ENCODE measurements at places on chromosomes 16 and 17.

GRCh38 chr17:40931311-40931710 is 6.1 kb downstream of the KRT23 start:
- DNase-seq: no peak

DNA sequence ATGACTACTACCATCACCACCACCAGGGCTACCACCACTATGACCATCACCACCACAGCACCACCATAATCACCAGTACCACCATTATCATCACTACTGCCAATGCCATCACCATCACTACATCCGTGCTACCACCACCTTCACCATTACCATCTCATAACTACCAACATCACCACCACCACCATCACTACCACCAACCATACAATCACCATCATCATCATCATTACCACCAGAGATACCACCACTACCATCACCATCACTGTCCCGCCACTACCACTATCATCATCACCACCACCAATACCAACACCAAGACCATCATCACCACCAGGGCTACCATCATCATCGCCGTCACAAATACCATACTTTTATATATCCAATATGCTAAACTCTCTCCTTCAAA is 369.6 kb upstream of the DYNLRB2 start:
- no peak for DNase-seq

GRCh38 chr16:79628501-79628975 is 28.0 kb upstream of the MAF start:
- no peak for DNase-seq

DNA sequence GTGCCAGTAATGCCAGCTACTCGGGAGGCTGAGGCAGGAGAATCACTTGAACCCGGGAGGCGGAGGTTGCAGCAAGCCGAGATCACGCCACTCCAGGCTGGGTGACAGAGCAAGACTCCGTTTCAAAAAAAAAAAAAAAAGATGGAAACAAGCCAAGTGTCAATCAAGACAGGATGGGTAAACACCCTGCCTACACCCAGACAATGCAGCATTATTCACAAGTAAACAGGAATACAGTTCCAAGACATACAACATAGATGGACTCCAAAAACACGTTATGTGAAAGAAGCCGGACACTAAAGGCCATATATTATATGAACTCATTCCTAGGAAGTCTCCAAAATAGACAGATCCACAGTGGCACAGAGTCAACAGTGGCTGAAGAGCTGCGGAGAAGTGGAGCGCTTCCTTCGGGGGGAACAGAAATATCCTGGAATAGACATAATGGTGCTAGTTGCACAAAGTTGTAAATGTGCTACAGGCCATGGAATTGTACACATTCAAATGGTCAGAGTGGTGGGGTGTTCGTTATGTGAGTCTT is 33.9 kb downstream of the ANKRD11 start:
- DNase-seq: no peak

DNA sequence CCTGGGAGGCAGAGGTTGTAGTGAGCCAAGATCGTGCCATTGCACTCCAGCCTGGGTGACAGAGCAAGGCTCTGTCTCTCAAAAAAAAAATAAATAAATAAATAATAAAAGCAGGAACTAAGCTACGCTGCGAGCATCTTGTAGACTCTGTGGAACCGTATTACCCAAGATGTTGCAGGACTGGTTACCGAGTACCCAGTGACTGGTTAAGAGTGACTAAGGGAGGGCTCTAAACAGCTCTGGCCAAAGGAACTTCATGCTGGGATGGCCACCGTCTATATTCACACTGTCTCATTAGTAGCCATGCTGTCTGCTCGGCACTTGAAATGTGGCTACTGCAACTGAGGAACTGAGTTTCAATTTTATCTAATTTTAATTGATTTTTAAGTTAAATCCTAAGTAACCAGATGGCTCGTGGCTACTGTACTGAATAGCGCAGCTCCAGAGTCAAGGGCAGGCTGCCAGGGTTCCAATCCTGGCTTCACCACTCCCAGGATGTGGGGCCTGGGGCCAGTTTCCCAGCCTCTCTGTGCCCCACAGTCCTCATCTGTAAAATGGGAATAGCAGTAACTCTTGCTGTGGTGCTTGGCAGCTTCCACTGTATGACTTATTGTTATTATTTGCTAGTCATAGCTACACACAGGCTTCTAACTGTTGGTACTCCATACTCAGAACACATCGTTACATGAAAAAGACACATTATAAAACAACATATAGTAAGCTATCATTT is 3.0 kb downstream of the NTAN1 start:
- DNase-seq: no peak

DNA sequence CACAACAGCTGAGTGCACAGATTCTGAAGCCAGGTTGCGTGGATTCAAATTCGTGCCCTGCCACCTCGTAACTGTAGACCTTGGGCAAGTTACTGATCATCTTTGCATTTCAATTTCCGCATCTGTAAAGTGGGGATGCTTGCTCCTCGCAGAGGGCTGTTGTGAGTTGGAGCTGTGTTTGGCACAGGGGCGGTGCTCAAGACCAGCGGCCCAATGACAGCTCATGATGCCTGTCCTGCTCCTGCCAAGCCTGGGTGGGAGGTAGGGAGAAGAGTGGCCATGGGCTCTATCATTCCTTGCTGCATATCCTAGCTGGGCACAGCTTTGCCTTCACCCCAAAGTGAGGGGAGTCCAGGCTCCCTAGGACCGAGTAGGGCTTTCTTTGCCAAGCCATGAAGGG is 12.6 kb downstream of the NXPH3 start:
- DNase-seq: no peak

- DNase-seq: no peak
Observed at GRCh38 chr17:73711916-73712315, 67.7 kb upstream of the SDK2 start.

GRCh38 chr17:76540381-76541300 is 797 bp downstream of the PRCD start:
- DNase-seq: peak; percentile 83

GRCh38 chr17:78828470-78829185 is 12.0 kb downstream of the USP36 start:
- DNase-seq: no peak

DNA sequence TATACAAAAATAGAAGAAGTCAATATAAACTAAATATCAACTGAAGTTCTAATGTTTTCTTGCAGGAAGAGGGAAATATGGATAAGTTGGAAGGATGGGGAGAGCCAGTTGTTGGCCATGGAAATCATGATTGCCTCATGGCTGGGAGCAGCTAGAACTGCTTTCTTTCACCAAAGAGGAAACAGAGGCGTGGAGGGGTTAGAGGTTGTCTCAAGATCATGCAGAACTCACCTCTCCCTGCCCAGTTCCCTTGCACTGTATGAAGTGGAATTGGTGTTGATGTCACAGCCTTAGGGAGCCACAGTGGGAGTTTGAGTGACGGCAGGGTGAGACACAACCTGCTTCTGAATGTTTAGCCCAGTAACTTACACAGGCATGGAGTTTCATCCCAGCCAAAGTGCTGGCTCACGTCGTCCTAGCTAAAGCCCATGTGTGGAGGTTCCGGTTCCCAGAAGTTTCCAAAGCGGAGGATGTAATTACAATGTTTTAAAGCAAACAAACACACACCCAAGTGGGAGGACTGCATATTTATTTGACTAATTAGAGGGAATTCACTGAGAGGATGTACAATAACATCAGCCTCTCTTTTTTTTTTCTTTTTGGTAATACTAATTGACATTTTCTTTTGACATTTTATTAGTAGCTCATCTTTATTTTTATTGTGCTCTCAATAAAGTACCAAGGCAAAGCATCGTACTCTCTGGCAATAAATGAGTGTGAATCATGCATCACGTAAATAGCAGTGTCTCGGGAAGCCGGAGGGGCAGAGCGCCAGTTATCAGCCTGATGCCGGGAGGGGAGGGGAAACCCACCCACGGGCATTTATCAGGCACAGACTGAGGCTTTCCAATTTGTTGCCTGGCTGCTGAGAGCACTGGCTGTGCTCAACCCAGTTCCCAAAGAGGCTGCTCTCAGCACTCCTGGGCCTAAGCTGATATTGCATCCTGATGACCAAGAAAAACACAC is 118.7 kb upstream of the CDH5 start:
- DNase-seq: peak; percentile 40

- DNase-seq: no peak
Observed at GRCh38 chr16:53358884-53359283, 75.4 kb upstream of the RBL2 start.

DNA sequence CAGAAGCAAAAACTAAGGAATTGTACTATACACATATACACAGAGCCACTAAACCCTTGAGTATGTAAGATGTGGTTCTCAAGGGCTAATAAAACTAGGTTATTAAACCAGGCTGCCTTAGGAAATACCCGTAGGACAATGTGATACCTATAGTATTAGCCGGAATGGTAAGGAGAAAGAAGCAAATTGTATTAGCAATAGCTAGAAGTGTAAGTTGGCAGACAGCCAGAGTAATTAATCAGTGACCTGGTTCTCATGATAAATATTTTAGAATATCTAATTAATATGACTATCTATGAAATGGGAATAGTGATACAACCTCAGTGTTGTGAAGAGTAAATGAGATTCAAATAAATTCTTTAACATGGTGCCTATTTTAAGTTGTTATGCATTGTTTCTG is 18.6 kb downstream of the GDPD1 start:
- no peak for DNase-seq

DNA sequence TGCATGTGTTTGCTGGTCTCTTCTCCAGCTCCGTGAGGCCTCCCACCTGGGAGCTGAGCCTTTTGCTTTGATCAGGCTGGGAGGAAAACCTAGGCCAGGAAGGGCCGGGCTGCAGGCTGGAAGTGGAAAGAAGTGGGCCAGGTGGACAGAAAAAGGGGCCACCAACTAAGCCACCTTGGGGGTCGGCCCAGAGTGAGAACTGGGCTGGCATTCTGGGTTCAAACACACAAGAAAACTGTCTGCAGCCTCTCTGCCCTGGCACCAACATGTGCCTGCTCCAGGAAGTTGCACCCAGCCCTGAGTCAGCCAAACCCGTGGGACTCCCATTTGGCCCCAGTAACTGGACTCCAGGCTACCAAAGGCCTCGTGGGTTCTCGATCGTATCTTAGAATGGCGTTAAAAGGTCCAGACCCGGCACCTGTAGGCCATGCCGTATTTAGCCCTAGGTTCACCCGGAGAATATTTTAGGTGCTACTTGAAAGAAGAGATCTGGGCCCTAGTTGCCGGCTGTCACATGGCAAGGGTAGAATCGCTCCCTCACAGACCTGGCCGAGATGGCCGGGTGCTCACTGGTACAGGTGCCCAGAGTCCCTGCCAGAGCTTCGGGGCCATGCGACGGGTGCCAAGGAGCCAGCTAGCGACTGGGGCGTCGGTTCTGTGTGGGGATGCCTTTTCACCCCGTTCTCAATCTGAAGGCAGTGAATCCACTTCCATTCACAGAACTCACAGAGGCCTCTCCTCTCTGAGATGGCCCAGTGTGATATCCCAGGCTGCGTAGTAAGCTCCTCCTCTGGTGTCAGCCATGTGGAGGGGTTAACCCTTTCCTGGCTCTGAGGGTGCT is 236.6 kb downstream of the MRTFB start:
- no peak for DNase-seq

DNA sequence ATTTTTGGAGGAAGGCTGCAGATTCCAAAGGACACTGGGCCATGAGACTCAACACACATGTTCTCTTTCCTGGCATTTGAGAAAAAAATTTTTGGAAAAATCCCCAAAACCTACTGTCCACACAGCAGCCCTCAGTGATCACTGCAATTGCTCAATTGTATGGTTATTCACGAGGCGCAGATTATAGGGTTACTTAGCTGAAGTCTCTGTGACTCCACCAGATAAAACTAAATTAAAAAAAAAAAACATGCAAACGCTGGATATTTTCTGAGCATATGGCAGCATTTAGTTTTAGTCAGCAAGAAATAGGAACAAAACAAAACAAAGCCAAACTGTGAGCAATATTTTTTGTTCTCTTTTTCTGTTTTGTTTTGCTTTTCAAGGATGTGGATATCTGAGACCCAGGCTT is 83.8 kb upstream of the FAM20A start:
- DNase-seq: no peak

DNA sequence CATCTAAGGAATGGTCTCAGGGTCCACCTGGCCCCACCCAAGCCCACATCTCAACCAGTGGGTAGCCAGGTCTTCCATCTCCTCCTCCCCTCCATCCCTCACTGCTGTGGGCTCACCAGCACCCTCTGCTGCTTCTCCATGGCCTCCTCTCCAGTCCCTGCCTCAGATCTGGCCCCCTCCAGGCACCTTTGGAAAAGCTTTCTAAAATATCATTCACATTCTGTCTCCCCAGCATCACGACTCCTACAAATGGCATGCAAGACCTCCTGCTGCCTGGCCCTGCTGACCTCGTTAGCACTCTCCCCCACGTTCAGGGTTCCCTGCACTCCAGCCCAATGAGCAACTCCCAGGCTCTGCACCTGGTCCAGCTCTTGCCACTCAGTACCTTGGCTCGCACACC is 13.7 kb downstream of the GLP2R start:
- DNase-seq: no peak

GRCh38 chr17:41667280-41668041 is 21.2 kb upstream of the EIF1 start:
- DNase-seq: no peak

- DNase-seq: no peak
Observed at GRCh38 chr17:76757256-76757655, 19.3 kb downstream of the MFSD11 start.

GRCh38 chr17:40819528-40820125 is 2.8 kb downstream of the KRT10 start:
- DNase-seq: no peak

DNA sequence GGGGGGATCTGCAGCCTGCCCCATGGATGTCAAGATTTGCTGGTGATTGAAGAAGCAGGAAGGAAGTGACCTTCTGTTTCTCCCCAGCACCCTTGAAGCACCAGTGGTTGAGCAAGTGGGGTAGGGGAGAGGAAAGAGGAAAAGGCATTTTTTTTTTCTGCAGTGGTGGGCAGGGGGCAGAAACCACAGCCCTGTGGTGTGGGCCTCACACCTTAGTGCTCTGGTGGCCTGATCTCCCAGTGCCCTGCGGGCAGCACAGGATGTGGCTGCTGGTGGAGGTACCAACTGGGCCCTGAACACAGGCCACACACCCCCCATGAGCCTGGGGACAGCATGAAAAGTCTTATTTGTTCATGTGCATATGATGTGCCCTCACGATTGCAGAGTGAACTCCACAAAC is 7.1 kb downstream of the ITGAD start:
- no peak for DNase-seq

DNA sequence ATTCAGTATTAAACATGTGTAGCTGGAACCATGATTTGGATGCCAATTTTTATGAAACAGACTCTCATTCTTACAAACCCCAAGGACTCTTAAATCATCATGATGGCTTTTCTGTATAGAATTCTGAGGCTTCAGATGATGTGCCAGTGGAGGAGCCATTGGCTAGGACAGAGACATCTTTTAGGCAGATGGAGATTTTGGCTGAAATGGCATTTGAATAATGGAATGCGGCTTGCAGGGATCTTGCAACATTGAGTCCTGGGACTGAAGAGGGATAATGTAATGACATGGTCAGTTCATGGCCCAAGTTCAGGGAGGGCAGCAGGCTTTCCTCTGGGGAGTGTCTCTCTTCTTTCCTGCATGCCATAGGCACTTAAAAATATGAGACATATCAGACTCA is 172.4 kb downstream of the ABCA8 start:
- peak; percentile 72 for DNase-seq

- DNase-seq: no peak
Observed at GRCh38 chr16:12544477-12545296, 259.0 kb downstream of the CPPED1 start.

- no peak for DNase-seq
Observed at GRCh38 chr16:77385481-77385880, 49.4 kb downstream of the ADAMTS18 start.
